Naive thymus-derived CD8-positive, alpha-beta T cell (primary cell): ENCODE measurements at places on chromosomes 7 and 10.

GRCh38 chr7:45031829-45032228 lies 31.8 kb downstream of the CCM2 start:
- no peak for DNase-seq

GRCh38 chr10:99431190-99431760 lies 851 bp upstream of the GOT1 start:
- DNase-seq, result peak; percentile 1

GRCh38 chr7:106017657-106018056 lies 54.6 kb downstream of the CDHR3 start:
- no peak for DNase-seq

DNA sequence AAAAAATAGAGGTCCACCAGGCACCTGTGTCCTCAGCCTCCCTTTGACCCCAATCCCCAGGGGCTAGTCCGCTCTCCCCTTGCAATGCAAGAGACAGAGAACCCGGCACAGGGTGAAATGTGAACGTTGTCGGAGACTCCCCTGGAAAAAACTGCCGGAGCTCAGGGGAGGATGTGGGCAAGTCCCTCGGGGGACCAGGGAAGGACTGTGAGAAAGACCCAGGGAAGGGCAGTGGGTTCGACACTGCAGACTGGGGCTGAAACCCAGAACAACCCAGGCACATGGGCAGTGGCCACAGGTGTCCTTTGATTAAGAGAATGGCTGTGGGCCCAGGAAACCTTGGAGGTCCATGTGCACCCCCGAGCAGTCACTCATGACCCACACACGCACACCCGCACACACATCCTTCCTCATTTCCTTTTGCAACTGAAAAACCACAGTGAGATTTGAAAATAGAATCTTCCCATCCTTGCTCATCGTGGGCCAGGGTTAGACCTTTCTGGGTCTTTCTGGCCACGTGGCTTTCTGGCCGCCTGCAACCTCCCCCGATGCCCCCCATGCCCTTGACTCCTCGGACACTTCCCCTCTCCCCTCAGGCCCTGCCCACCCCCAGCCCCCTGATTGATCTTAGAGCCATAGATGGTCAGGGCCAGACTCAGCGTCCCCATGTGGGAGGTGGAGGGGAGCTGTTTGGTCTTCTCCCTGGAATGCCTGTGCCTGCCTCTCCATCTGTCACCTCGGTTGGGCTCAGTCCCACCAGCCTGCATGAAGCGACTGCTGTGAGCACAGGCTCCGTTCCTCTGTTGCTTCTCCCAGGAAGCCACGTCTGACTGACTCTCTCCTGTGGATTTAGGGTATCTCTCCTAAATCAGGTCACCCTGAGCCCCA lies 7.9 kb downstream of the LAT2 start:
- DNase-seq, result no peak

- peak; percentile 16 for DNase-seq
Observed at GRCh38 chr7:142508251-142508650, 241.0 kb upstream of the PRSS1 start.

GRCh38 chr10:28841625-28842024 lies 164.3 kb downstream of the BAMBI start:
- DNase-seq, result no peak

DNA sequence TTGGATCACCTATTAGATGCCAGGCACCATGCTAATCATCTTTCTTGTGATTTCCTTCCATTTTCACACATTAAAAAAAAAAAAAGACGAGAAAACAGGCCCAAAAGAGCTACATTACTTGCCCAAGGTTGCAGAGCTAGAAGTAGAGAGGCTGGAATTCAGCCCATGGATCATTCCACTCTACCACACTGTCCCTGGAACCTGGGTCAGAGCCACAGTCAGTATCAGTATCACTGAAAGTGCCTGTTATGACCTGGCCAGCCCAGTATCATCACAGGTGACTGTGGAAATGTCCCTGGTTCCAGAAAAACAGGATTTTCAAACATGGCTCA lies 3.3 kb upstream of the FLNC start:
- DNase-seq, result no peak

- DNase-seq, result no peak
Observed at GRCh38 chr7:47253650-47254080, 328.2 kb downstream of the TNS3 start.

- no peak for DNase-seq
Observed at GRCh38 chr7:79063019-79063698, 390.3 kb downstream of the MAGI2 start.

DNA sequence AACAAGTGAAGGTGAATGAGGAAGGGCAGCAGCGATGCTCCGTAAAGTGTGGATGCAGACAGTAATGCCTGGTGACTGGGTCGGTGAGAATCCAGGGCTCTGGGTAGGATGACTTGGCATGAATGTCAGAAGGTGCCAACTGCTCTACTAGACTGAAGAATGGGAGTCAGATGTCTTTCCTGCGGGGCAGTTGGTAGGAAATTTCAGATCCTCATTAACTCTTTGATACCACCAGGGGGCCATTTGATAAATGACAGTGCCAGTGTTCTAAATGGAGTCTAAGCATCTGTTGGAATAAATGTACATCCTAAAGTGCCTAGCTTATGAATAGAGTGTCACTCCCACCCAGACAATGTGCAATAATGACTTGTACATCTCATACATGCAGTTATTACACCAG lies 462.0 kb downstream of the GRM8 start:
- no peak for DNase-seq

DNA sequence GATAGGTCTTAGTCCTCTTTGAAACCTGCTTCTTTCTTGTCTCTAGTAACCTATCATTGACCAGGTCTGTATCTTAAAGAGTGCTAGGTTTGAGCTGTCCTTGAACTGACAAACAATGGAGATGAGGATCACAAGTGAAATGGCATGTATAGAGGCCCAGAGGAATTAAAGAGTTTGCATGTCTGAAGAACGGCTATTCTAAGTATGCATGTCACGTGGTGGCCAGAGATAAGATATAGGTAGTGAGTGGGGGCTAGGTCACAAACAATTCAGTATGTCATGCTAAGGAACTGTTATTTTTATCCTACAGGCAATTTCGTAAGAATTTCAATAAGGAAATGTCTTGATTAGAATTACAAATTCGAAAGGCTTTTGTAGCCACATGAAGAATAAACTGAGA lies 95.3 kb downstream of the SUGCT start:
- DNase-seq, result no peak

DNA sequence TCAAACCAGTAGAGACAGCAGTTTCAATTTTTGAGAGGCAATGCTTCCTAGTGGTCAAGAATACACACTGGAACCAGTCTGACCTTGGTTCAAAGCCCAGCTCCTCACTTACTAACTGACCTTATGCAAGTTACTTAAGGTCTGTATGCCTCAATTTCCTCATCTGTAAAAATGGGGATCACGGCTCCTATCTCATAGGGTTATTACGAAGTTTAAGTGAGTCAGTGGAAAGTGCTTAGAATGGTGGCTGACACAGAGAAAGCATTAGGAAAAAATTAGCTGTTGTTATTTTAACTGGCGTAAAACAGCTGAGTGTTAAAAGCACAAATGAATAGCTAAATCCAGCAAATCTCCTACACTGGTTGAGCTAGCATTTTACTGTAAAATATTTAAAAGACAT lies 162.4 kb upstream of the LAMB4 start:
- DNase-seq, result no peak
